Activated naive CD4-positive, alpha-beta T cell treated with anti-CD3 and anti-CD28 coated beads, Interleukin-2, amount 50 U/mL, for 16 hours (primary cell): ENCODE measurements at places on chromosomes 16 and 17.

- no peak for DNase-seq
Observed at GRCh38 chr17:42023524-42024349, 3.8 kb downstream of the NKIRAS2 start.

DNA sequence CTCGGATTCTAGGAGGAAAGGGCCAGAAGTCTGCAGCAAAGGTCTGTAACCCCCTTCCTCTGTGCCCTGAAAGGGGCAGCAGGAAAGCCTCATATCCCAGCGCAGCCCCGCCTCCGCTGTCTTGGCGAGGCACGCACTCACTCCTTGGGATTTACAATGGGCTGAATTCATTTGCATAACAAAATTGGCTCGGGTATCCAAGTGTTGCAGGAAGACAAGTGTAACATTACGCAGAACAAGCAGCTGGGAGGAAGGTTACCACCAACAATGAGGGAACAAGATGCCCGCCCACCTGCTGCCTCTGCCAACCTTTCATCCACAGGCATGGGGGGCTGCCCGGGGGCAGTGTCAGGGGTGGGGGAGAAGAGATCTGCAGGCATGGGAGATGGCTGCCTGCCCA is 130.4 kb downstream of the MRM1 start:
- no peak for DNase-seq

DNA sequence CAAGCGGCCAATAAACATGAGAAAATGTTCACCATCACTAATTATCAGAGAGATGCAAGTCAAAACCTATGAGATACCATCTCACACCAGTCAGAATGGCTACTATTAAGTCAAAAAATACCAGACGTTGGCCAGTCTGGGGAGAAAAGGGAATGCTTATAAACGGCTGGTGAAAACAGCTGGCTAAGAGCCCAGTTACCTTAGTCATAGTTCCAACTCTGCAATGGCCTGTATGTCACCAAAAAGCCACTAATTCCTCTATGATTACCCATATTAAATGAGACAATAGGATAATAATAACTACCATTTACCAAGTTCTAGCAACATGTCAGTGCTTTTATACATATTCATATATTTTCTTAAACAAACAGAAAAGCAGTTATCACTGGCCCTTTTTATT is 42.9 kb upstream of the CDRT4 start:
- DNase-seq, result no peak

GRCh38 chr17:49616601-49617131 is 41.0 kb downstream of the NXPH3 start:
- no peak for DNase-seq

DNA sequence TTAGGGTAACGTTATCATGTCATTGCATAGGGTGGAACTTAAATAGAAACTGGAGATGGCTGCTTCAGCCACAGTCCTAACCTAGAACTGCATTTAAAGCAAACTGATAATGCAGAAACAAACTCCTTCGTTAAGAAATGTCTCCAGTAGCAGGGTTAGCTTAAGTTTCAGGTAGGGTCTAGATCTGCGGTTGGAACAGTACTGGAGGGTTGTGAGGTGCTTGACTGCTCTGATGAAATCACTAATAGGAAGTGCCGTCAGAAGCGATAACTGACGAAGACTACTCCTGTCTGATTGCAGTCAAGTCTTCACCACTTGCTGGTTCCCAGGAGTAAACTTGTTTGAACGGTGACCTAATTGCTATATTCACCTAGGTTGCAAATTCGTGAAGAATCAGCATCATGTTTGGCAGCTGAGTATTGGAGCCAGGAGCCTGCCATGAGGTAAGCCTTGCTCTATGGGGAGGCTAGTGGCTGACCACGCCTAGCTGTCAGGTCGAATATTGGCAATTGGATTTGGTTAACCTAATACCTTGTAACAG is 24.5 kb downstream of the TRPV2 start:
- no peak for DNase-seq

- peak; percentile 15 for DNase-seq
Observed at GRCh38 chr17:57086069-57086930, 1.3 kb downstream of the AKAP1 start.

GRCh38 chr16:89115216-89115861 is 21.7 kb downstream of the ACSF3 start:
- DNase-seq, result peak; percentile 74

DNA sequence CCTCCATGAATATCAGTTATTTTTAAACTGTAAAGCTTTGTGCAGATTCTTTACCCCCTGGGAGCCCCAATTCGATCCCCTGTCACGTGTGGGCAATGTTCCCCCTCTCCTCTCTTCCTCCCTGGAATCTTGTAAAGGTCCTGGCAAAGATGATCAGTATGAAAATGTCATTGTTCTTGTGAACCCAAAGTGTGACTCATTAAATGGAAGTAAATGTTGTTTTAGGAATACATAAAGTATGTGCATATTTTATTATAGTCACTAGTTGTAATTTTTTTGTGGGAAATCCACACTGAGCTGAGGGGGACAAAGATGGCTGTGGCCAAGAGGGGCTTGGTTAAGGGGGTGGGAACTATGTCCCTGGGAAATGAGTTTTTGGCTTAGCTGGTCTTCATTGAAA is 2.3 kb downstream of the CCL11 start:
- no peak for DNase-seq

DNA sequence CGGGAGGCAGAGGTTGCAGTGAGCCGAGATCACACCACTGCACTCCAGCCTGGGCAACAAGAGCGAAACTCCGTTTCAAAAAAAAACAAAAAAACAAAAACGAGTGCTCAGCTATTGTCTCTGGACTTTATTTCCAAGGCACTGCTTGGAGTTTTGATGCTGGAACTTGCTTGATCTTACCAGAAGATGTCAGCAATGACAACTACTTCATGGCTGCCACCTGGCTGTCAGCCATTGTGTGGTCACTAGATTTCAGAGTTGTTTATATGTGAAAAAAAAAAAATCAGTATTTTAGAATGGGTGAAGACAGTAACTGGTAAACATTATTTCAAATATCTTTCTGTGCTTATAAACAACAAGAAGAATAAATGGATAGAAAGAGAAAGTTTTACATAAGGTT is 26.3 kb upstream of the OR4D1 start:
- DNase-seq, result no peak

DNA sequence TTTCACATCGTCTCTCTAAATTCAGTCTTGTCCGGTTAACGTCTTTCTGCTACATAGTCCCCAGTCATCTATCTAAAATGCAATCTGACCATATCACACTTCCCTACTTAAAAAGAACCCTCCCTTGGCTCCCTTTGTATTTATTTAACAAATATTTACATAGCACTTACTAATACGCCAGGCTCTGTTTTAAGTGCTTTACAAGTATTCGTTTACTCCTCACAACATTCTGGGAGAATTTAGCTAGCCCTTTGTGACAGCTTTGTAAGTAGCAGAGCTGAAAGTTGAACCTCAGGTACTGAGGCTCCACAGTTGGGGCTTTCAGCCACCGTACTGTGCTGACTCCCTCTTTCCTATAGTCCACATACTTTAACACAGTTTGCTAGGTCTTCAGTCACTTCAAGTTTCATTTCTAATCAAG is 9.2 kb downstream of the PAFAH1B1 start:
- DNase-seq, result no peak
